ENCODE measurements at places on chromosomes 1 and 21. TPM values are rescaled to one million over a fixed set of nuclear protein-coding genes. Genes with fewer than 3 reads are reported as not detected.

Gene VSIG8
- not detected for total RNA-seq

Gene CAPN8
- 3.0 TPM for total RNA-seq

GRCh38 chr1:53330819-53331218 is 2.9 kb upstream of the LRP8 start:
- H3K4me1 ChIP-seq: peaks cover 6% of the 10 kb centered on the region
- no peak overlapping the region for H3K4me3 ChIP-seq
- DNase-seq: no peak
- no peaks in the 10 kb centered on the region for H3K27me3 ChIP-seq

GRCh38 chr1:98556521-98557158 is 104.9 kb upstream of the SNX7 start:
- no peak overlapping the region for H3K4me3 ChIP-seq
- H3K27ac ChIP-seq: no peak overlapping the region
- DNase-seq: no peak
- no peaks in the 10 kb centered on the region for H3K36me3 ChIP-seq

DNA sequence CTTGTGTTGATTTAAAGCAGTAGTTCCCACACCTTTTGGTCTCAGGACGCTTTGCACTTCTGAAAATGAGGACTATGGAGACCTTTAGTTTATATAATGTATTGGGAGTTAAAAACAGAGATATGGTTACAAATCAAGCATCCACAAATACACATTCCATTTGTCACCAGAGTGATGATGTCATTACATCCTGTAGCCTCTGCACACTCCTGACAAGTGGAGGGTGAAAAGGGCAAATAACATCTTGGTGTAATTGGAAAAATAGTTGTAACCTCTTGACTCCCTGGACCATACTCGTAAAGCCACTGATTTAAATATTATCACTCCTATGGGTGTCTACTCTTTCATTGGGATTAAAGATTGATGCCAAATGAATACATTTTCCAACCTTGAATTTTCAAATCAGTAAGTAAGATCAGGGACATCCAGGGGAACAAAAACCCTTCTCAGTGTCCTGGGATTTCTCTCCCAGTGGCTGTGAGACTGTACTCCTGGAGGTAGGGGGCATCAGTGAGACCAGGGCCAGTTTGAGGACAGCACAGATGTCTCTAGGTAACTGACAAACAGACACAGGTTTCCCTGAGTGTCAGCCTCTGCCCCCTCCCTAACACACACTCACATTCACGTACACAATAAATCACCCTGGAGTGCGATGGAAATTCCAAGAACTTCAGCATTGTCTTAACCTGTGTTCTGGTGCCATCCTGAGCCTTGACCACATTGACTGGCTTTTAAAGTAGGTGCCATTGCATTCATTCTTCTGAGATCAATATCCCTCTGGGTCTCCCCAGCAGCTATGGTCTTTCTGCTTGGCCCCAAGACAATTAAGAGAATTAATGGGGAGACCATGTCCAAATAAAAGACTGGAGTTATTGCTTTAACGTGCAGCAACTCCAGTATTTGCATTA is 63.0 kb downstream of the NR5A2 start:
- H3K4me1 ChIP-seq: no peaks in the 10 kb centered on the region
- no peak overlapping the region for H3K27ac ChIP-seq
- no peaks in the 10 kb centered on the region for H3K27me3 ChIP-seq
- no peaks in the 10 kb centered on the region for H3K36me3 ChIP-seq

GRCh38 chr1:67704351-67704750 is 19.4 kb downstream of the GADD45A start:
- H3K27me3 ChIP-seq: no peaks in the 10 kb centered on the region
- H3K36me3 ChIP-seq: no peaks in the 10 kb centered on the region
- H3K4me3 ChIP-seq: no peak overlapping the region
- DNase-seq: no peak
- no peaks in the 10 kb centered on the region for H3K4me1 ChIP-seq
- H3K27ac ChIP-seq: no peak overlapping the region

DNA sequence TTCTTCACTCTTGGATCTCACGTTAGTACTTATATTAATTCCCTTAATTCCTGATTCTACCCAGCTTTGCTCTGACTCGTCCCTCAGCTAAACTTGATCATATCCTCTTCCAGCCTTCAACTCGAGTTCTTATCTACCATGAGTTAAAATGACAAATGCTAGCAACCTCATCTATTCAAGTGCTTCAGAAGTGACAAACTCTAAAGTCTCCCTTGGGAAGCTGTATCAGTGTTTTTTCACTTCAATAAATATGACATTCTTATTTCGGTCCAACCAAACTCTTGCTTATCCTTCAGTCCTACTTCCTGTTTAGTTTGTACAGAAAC is 75.3 kb downstream of the FOXJ3 start:
- H3K36me3 ChIP-seq: no peaks in the 10 kb centered on the region
- H3K4me1 ChIP-seq: peaks cover 6% of the 10 kb centered on the region
- no peaks in the 10 kb centered on the region for H3K27me3 ChIP-seq
- H3K27ac ChIP-seq: peak overlapping the region; percentile 47
